ENCODE measurements at places on chromosomes 6 and 20.

GRCh38 chr6:146183831-146184230 lies 155.0 kb downstream of the GRM1 start:
- no peak for DNase-seq

DNA sequence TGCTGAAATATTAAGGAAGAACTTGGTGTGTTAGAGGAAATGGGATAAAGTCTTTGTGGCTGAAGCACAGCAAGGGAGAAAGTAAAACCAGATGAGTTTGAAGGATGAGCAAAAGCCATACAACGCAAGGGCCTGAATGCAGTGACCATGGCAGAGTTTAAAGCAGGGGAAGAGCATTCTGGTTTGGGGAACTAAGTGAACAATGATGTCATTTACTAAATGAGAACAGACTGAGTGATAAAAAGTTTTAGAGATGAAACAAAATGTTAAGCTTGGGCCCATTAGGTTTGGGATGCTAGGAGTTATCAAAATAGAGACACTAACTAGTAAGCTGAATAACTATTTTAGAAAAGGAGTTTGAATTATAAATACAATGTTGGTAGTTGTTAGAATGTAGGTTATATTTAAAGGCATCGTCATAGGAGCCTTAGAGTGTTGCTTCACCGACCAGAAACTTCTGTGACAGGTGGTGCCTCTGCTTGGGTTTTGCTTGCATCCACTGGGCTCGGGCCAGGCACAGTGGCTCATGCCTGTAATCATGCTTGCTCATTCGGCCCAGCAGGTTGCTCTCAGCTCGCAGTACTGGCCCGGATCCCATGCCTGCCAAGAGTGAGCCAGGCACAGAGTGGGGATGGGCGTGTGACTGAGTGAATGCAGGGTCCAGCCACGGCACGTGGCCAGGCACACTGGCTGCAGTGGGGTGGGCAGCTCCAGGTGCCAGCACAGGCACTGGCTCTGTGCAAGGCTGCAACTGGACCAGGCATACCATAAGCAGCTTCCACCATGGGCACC lies 37.4 kb upstream of the OPRM1 start:
- no peak for DNase-seq

GRCh38 chr20:59004763-59005522 lies 2.1 kb downstream of the CTSZ start:
- no peak for DNase-seq

DNA sequence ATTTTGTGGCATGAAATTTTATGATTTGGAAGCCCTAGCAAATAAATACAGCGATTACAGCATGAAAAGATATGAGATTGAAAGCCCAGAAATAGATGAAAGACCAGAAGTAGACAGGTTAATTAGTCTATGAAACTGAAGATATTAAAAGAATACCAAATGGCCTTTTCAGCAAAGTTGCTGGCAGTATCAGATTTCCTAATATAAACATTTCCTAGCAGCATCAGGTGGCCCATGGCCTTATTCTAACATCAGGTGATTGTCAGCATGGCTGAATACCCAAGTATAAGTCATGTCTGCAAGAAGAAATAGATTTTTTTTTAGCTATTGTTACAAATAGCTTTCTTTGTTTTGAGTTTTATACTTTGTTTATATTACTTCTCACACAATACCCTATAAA lies 93.2 kb downstream of the CLVS2 start:
- no peak for DNase-seq

DNA sequence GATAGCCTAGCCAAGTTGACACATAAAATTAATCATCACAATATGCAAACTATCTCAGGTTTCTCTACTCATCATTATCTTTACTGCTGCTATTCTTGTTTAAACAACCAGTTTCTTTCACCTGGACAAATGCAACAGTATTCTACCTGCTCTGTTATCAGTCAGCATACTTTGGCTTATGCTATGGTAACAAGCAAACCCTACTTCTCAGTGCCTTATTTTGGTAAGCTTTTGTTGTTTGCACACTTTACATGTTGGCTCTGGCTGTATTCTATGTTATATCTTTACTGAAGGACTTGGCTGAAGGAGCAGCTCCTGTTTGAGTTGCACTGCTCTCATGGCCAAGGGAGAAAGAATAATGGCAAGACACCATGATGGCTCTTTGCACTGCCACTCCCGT lies 463.1 kb downstream of the EPM2A start:
- no peak for DNase-seq

GRCh38 chr6:79269877-79270276 lies 35.4 kb upstream of the HMGN3 start:
- DNase-seq = no peak

DNA sequence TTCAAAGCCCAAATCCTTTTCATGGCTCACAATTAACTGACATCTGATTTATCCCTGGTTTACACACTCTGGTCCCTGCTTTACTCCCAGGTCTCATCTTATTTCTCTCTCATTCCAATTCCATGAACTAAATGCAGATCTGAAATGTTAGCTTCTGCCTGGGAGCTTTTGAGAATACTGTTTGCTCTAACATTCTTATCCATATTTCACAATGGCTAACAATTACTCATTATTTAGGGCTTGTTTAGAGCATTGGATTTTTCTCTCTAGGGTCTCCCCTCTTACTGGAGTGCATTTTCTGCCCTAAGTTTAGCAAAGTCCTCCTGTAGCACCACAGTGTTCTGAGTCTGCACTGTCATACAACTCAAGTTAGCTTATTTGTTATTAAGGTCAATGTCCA lies 121.5 kb upstream of the HCRTR2 start:
- DNase-seq = no peak

DNA sequence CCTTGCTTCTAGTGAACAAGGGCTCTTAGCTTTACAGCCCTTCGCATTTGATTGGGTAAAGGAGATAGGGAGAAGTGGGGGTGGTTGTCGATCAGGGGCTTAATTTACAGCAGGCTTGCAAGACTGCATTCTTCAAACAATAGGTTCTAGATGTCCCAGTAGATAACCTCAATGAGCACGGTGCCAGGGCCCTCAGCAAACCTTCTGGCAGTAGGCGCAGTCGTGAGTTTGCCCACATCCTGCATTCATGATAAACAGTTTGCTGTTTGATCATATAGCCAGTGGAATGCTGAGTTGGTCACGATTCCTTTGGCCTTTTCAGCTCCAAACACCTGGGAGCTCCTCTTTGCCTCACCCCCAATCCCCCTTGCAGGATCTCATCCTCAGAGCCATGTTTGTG lies 27.5 kb downstream of the SUN5 start:
- no peak for DNase-seq

Data from HCT116 (cell line).